ENCODE measurements at places on chromosomes 7 and 10.

DNA sequence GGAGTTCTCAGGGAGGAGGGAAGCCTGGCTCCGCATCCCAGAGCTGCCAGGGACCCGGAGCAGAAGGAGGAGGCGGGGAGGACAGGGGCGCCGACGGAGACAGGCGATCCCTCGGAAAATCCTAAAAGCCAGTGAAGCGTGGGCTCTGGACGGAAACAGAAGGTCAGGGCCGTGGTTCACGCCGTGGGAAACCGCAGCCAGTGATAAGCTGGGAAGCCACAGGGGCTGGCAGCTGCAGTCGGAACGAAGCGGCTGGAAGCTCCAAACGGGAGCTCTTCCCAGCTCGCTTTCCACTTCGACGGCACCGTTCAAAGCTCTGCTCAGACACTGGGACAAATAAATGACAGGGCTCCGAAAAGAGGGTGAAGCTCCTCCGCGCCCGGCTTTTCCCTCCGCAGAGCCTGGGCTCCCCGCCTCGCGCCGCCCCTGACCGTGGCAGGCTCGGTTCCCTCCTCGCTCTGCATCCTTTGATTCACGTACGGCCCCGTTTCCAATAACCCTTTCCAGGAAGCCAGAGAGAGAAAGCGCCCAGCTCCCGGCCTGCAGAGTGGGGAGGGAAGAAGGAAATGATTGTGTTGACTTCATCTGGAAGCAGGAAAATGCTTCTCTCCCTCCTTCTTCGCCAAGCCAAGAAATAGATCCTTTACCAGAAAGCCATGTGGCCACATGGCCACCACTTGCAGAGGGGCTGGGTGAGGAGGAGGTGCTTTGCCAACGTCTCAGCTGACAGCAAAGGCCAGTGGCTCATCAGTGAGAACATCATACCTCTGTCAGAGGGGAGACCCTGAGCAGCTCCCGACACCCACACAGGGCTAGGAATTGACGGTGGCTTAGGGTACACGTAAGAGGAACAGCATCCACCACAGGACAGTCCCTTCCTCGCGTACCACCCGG is 57.4 kb downstream of the ADRB1 start:
- no peak for DNase-seq

DNA sequence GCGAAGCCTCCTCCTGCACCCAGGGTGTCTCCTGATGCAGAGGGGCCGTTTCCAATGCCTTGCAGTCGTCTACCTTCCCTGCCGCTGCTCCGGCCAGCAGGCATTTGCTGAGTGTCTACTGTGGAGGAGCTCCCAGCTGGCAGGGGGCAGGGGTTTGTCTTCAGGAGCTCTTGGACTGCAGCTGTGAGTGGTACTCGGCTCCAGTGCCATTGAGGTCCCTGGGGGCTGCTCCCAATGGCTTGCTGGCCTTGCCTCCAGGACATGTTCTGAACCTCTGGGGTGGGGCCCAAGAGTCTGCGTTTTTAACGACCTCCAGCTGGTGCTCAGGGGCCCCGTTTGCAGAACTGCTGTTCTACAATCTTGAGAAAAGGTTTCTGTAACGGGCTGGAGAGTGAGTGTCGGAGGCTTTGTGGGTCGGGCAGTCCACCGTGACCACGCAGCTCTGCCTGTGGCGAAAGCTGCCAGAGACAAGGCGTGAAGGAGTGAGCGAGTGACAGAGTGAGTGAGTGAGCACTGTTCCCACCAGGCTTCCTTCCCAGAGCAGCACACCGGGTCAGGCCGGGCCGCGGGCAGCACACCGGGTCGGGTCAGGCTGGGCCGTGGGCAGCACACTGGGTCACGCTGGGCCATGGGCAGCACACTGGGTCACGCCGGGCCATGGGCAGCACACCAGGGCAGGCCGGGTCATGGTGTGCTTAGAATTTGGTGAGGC is 520.2 kb downstream of the PTPRN2 start:
- no peak for DNase-seq

DNA sequence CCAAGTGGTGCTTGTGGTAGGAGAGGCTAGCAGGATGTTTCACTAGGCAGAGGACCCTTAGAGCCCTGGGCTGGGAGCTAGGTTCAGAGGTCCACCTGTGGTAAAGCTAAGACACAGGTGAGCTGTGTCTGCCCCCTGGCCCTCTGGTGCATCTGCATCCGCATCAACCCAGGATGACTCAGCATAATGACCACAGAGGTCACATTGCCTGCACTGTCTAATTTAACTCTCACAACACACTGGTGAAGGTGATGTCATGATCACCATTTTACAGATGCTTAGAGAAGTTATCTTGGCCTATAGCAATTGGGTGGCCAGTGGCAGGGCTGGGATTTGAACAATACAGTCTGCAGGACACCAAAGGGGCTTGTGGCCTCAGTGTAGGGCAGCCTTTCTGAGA is 33.1 kb downstream of the HABP2 start:
- DNase-seq, result no peak

GRCh38 chr10:62270020-62270419 is 1.4 kb upstream of the RTKN2 start:
- no peak for DNase-seq

DNA sequence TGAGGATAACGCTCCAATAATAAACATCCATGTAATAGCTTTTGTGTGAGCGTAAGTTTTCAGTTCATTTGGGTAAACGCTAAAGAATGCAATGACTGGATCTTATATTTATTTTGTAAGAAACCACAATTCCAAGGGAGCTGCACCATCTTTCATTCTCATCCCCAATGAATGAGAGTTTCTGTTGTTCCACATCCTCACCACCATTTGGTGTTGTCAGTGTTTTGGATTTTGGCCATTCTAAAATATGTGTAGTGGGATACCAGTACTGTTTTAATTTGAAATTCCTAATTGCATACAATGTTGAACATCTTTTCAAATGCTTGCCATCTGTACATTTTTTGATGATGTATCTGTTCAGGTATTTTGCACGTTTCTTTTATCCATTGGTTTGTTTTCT is 50.9 kb upstream of the SEMA3D start:
- no peak for DNase-seq

DNA sequence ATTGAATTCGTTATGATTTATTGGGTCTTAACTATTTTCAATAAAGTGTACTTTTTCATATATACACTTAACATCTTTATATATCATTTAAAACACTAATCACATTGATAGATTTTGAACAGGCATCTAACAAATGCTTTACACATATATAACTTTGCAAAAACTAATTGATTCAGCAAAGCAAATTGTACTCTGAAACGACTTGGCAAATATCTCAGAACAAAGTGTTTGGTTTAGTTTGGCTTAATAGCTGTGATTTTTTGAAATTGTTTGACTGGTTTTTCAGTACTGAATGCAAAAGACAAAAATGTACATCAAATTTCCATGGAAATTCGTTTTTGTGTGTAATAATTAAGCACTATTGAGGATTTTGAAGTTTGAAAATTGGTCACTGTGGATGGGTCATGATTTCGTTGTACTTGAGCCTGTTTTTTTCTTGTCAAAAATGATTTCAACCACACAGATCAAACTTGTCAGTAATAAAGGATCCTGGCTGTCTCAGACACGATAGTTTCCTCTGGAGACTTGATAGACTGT is 125.3 kb upstream of the SLC25A13 start:
- no peak for DNase-seq

DNA sequence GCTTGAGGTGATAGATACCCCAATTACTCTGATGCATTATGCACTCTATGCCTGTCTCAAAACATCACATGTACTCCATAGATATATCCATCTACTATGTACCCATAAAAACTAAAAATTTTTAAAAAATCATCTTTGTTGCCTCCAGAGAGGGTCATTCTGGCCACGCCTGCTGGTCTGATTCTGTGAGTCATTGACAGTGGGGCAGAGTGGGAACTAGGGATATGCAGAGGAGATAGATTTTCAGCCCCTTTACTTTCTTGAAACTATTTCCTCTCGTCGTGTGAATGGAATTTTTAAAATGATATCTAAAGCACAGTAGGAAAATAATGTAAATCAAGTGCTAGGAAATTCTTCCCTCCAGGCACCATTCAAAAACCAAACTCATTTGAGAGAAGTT is 715.0 kb upstream of the NRP1 start:
- no peak for DNase-seq

DNA sequence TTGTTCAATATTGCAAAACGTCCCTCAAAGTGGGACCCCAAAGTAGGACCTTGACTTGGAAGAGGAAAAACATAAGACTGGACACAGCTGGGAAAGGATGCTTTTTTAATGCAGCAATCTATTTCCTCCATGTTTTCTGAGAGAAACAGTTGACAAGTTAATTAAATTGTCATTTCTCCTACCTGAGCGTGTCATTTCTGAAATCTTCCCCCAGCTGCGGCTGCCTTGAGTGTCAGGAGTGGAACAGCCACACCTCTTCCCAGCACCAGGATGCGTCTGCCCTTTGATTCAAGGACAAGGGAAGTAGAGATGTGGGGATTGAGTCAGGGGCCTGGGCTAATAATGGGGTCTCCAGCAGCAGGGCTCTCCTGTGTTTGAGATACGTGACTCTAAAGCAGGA is 171.3 kb downstream of the HECW1 start:
- DNase-seq, result no peak

GRCh38 chr10:3787016-3787400 is 2.0 kb upstream of the KLF6 start:
- no peak for DNase-seq

- no peak for DNase-seq
Measured at GRCh38 chr7:99824091-99824490, 3.7 kb upstream of the CYP3A43 start.

Data from cerebellar nuclear complex (tissue), 1 donor.